ENCODE measurements at places on chromosomes 6 and 20. TPM values are rescaled to one million over a fixed set of nuclear protein-coding genes. Genes with fewer than 3 reads are reported as not detected.

DLL1 gene
- 9.5 TPM for total RNA-seq

MUC21 gene
- total RNA-seq = not detected

HMGCLL1 gene
- not detected for total RNA-seq

GHRH gene
- total RNA-seq = not detected

MATN4 gene
- under 0.01 TPM for total RNA-seq

IRF4 gene
- not detected for total RNA-seq

VWA7 gene
- 0.09 TPM for total RNA-seq

C6orf15 gene
- not detected for total RNA-seq

PLEKHG1 gene
- 19.5 TPM for total RNA-seq

KIAA1755 gene
- total RNA-seq = 0.22 TPM

DDR1 gene
- 4.8 TPM for total RNA-seq

MPIG6B gene
- not detected for total RNA-seq

IFNGR1 gene
- 95.1 TPM for total RNA-seq

MAP7 gene
- total RNA-seq = 0.60 TPM

UNC5CL gene
- total RNA-seq = 0.09 TPM

TRIM40 gene
- not detected for total RNA-seq

LY6G6F gene
- total RNA-seq = not detected

FKBP5 gene
- total RNA-seq = 58.2 TPM

SIRPB2 gene
- total RNA-seq = 0.09 TPM

SALL4 gene
- 0.09 TPM for total RNA-seq

RSPO3 gene
- total RNA-seq = not detected

HUS1B gene
- 0.69 TPM for total RNA-seq

OOEP gene
- 0.22 TPM for total RNA-seq

HSPA1B gene
- total RNA-seq = 16.9 TPM

DAAM2 gene
- total RNA-seq = 0.87 TPM

GGTLC1 gene
- not detected for total RNA-seq

LY6G6C gene
- not detected for total RNA-seq

PAX1 gene
- total RNA-seq = not detected

C20orf202 gene
- total RNA-seq = 0.17 TPM

HLA-A gene
- total RNA-seq = 592 TPM

HTR1E gene
- not detected for total RNA-seq

LRRN4 gene
- not detected for total RNA-seq

TP53TG5 gene
- total RNA-seq = not detected

GLP1R gene
- total RNA-seq = not detected

ME1 gene
- 2.7 TPM for total RNA-seq

PLG gene
- not detected for total RNA-seq

NKAIN4 gene
- total RNA-seq = not detected

EDN3 gene
- total RNA-seq = not detected

TAGAP gene
- not detected for total RNA-seq

All from dermis lymphatic vessel endothelial cell (primary cell).